Naive thymus-derived CD4-positive, alpha-beta T cell (primary cell): ENCODE measurements at places on chromosomes 7 and 10.
A peak's percentile ranks its signal among the peaks of the same experiment; 100 is the strongest.

- H3K27ac ChIP-seq = no peak overlapping the region
- H3K27me3 ChIP-seq = no peaks in the 10 kb centered on the region
- H3K4me1 ChIP-seq = no peaks in the 10 kb centered on the region
- no peak for DNase-seq
These were observed 210.3 kb downstream of the POM121L12 start for GRCh38 chr7:53245721-53246120.

DNA sequence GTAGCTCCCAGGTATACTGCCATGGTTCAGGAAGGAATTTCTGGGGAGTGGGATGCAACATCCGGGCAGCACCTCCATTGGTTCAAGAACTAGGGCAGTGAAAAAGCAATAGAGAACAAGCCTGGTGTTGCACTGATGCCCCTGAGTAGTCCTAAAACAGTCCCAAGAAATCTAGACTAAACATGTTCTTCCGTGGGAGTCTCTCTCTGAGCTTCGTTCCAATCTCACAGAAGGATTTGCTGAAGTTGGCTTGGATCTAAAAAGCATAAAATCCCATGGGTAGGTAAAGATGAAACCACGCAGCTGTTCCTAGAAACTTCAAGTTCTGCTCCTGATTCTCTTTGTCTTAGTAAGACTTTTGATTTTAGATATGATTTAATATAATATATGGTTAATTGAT, 154.5 kb downstream of the PLXDC2 start:
- no peak overlapping the region for H3K27ac ChIP-seq
- H3K4me3 ChIP-seq = no peak overlapping the region
- no peaks in the 10 kb centered on the region for H3K36me3 ChIP-seq
- no peaks in the 10 kb centered on the region for H3K4me1 ChIP-seq
- no peaks in the 10 kb centered on the region for H3K27me3 ChIP-seq
- DNase-seq = no peak

DNA sequence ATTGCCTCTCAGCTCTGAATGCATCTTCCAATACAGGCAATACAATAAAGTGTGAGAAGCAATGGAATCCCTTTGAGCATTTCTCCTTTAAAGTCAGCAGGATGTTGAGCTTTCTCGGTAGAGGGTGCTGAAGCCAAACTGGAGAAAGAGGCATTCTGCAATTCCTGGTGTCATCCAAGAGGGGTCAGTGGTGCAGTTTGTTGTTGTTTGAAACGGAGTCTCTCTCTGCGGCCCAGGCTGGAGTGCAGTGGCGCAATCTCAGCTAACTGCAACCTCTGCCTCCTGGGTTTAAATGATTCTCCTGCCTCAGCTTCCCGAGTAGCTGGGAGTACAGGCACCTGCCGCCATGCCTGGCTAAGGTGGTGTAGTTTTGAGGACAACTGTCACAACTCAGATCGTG, 486.5 kb downstream of the CALN1 start:
- H3K36me3 ChIP-seq = no peaks in the 10 kb centered on the region
- H3K27ac ChIP-seq = no peak overlapping the region
- no peaks in the 10 kb centered on the region for H3K4me1 ChIP-seq
- H3K4me3 ChIP-seq = no peak overlapping the region
- no peak for DNase-seq

DNA sequence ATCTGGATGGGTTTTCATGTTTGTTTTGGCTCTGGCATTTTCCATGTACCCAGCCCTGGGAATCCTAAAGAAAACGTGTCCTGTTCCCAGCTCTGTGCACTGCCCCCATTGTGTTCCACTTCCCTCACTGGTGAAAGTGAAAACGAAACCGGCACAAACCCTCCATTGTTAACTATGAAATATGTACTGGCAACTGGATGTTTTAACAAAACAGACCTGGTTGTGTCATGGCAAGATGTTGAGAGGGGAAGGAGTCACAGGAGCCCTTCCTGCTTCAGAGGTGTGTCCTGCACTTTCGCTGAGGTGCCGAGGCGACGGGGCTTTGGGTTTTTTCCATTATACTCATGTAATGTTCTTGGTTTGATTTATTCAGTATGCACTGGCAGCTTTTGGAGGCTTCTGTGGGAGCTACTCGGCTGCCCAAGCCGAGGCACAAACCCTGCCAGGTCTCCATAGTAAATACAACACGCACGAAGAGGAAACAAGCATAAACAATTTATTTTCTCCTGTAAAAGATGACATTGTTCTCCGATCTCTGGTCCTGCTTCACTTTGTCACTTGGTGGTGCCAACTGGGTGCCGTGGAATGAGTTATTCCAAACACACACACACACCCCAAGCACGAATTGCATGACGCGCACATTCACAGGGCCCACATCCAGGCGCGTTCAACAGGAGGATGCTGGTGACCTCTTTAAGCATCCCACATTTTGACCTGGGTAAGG, 118.2 kb downstream of the CDK6 start:
- peak overlapping the region; percentile 62 for H3K4me3 ChIP-seq
- no peaks in the 10 kb centered on the region for H3K36me3 ChIP-seq
- H3K27me3 ChIP-seq = no peaks in the 10 kb centered on the region
- peak overlapping the region; percentile 49 for H3K27ac ChIP-seq
- H3K4me1 ChIP-seq = peaks cover 10% of the 10 kb centered on the region

DNA sequence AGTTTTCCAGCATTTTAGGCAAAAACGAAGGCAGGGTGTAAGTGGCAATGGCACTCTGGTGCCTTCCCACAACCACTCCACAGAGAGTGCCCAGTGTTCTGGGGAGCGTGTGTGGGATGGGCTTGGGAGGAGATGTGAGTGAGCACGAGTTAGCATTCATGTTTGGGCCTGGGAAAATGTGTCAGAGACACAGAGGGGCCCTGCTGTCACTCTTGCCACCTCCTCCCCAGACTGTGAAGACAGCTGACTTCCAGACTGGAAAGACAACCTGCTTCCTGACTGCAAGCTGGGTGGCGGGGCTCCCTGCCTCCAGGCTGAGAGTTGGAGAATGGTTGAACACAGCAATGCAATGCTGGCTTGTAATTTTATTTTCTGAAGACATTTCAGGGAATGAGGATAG, 454.5 kb upstream of the ZMIZ1 start:
- H3K36me3 ChIP-seq = no peaks in the 10 kb centered on the region
- DNase-seq = no peak
- no peak overlapping the region for H3K4me3 ChIP-seq
- no peaks in the 10 kb centered on the region for H3K27me3 ChIP-seq

- no peaks in the 10 kb centered on the region for H3K36me3 ChIP-seq
- no peak for DNase-seq
- H3K27me3 ChIP-seq = no peaks in the 10 kb centered on the region
- no peaks in the 10 kb centered on the region for H3K4me1 ChIP-seq
- no peak overlapping the region for H3K27ac ChIP-seq
- H3K4me3 ChIP-seq = no peak overlapping the region
These were observed 45.4 kb upstream of the ZNF680 start for GRCh38 chr7:64608116-64608910.

DNA sequence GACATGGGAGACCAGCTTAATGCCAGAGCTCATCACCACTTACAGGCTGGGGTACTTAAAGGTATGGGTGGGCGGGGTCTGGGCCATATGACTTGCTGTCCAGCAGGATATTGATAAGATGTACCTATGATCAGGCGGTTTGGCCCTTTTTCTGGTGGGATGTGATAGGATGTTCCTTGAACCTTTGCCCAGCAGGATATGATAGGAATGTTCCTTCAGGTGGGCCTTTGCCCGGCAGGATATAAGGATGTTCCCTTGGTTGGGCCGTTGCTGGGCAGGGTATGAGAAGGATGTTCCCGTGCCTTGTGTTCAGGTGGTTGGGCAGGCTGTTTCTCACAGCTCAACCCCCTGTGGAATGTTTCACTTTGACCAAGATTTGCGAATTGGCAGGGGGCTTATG, 187.2 kb upstream of the CXCL12 start:
- DNase-seq = no peak
- no peak overlapping the region for H3K27ac ChIP-seq
- no peaks in the 10 kb centered on the region for H3K36me3 ChIP-seq
- no peaks in the 10 kb centered on the region for H3K27me3 ChIP-seq
- H3K4me1 ChIP-seq = no peaks in the 10 kb centered on the region
- H3K4me3 ChIP-seq = no peak overlapping the region

DNA sequence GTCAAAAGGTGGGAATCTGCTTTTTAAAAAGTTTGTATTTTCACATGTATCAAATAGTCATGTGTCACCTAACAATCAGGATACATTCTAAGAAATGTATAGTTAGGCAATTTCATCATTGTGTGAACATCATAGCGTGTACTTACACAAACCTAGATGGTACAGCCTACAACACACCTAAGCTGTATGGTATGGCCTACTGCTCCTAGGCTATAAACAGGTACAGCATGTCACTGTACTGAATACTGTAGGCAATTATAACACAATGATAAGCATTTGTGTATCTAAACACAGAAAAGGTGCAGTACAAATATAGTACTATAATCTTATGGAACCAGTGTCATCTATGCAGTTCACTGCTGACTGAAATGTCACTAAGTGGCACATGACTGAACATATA, 17.8 kb downstream of the COA1 start:
- H3K36me3 ChIP-seq = no peaks in the 10 kb centered on the region
- no peaks in the 10 kb centered on the region for H3K27me3 ChIP-seq
- no peaks in the 10 kb centered on the region for H3K4me1 ChIP-seq

DNA sequence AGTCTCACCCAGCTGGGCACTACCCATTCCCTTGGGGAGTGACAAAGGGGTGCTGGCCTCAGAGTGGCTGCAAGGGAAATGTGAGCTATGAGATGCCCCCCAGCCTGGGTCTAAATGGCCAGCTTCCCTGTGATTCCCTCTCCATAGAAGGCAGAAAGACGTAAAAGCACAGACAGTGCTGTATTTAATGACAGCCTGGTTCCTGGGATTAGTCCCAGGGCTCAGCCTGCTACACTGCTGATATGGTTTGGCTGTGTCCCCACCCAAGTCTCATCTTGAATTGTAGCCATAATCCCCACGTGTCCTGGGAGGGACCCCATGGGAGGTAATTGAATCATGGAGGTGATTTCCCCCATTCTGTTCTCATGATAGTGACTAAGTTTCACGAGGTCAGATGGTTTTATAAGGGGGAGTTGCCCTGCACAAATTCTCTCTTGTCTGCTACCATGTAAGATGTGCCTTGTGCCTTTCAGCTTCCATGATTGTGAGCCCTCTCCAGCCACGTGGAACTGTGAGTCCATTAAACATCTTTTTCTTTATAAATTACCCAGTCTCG, 23.9 kb upstream of the CALN1 start:
- no peak overlapping the region for H3K4me3 ChIP-seq
- H3K27me3 ChIP-seq = no peaks in the 10 kb centered on the region
- H3K36me3 ChIP-seq = no peaks in the 10 kb centered on the region
- no peaks in the 10 kb centered on the region for H3K4me1 ChIP-seq

DNA sequence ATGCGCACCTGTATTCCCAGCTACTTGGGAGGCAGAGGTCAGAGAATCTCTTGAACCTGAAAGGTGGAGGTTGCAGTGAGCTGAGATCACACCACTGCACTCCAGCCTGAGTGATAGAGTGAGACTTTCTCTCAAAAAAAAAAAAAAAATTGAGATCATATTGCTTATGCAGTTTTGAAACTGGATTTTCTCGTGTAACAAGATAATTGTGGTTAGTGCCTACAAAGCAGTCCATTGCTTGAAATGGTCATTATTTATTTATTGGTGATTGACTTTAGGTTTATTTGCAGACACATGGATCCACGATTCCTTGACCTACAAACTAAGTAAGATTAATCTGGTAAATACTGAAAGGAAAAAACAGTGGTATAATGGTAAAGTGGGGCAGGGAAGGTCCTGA, 149.8 kb downstream of the TAX1BP1 start:
- no peak overlapping the region for H3K4me3 ChIP-seq
- no peak overlapping the region for H3K27ac ChIP-seq
- H3K27me3 ChIP-seq = no peaks in the 10 kb centered on the region
- H3K4me1 ChIP-seq = no peaks in the 10 kb centered on the region
- no peaks in the 10 kb centered on the region for H3K36me3 ChIP-seq
- DNase-seq = no peak

GRCh38 chr10:29559996-29560395, 74.8 kb downstream of the SVIL start:
- no peaks in the 10 kb centered on the region for H3K36me3 ChIP-seq
- H3K4me3 ChIP-seq = no peak overlapping the region
- H3K27me3 ChIP-seq = no peaks in the 10 kb centered on the region
- no peak for DNase-seq
- H3K27ac ChIP-seq = no peak overlapping the region
- no peaks in the 10 kb centered on the region for H3K4me1 ChIP-seq

DNA sequence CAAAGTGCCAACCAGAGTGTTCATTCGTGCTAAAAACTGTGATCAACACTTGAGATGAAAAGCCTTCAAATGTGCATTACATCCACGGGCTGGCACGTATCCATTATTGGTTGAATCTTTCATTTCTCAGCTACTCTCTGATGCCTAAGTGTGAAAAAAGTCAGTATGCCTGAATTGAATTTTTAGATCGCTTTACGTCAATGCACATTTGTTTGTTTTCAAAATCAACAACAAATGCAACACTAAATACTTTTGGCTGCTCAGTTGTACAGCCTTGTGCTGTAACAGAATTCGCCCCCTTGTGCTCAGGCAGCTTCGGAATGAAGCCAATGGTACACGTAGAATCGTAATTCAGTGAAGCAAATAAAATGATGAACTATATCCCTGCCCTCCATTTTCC, 446.5 kb upstream of the NRP1 start:
- H3K4me1 ChIP-seq = no peaks in the 10 kb centered on the region
- DNase-seq = no peak

DNA sequence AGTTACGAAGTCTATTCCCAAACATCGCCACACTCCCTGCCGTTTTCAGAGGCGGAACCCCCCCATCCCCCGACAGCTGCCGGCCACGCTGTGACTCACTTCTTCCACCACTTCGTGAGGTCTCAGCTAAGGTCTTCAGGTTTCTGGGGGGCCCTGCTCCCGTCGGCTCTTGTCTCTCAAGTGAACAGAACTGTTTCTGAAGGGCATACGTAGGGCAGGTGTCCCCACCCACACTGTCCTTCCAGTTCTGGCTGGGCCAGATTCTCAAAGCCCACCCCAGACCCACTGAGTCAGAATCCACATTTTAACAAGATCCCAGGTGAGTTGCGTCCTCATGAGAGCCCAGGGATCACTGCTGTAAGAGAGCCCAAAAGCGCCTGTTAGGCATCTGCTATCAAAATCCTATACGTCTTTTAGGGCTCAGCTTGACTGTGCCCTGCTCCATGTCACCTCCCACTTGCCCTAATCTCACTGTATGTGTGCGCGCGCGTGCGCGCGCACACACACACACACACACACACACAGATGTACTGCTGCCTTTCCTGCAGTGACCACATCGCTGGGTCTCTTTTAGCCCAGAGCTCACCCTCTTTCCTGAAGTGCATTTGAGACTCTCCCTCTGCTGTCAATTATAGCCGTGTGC, 78.8 kb downstream of the PROSER2 start:
- DNase-seq = no peak
- no peak overlapping the region for H3K4me3 ChIP-seq
- no peak overlapping the region for H3K27ac ChIP-seq

- H3K36me3 ChIP-seq = no peaks in the 10 kb centered on the region
- no peak for DNase-seq
- H3K4me1 ChIP-seq = peaks cover 12% of the 10 kb centered on the region
- H3K27ac ChIP-seq = no peak overlapping the region
These were observed 8.4 kb downstream of the EIF4EBP2 start for GRCh38 chr10:70412356-70412755.

GRCh38 chr7:76428868-76429805, 4.4 kb downstream of the ZP3 start:
- H3K36me3 ChIP-seq = no peaks in the 10 kb centered on the region
- H3K4me3 ChIP-seq = no peak overlapping the region
- H3K27ac ChIP-seq = no peak overlapping the region
